HT1080 (cell line): ENCODE measurements at places on chromosomes 7 and 10.

GRCh38 chr7:28627263-28627653, 214.9 kb downstream of the CREB5 start:
- no peak for DNase-seq

- DNase-seq = peak; percentile 77
These were observed 155.7 kb downstream of the PTPRN2 start for GRCh38 chr7:158431941-158432347.

- peak; percentile 61 for DNase-seq
These were observed 60.8 kb upstream of the NAMPT start for GRCh38 chr7:106345421-106346166.

- no peak for DNase-seq
These were observed 9.1 kb downstream of the SEM1 start for GRCh38 chr7:96700516-96700915.

- DNase-seq = peak; percentile 55
These were observed 1.4 kb upstream of the LCOR start for GRCh38 chr10:96830511-96831199.

- peak; percentile 71 for DNase-seq
These were observed 6.5 kb downstream of the FZD8 start for GRCh38 chr10:35635576-35635975.

DNA sequence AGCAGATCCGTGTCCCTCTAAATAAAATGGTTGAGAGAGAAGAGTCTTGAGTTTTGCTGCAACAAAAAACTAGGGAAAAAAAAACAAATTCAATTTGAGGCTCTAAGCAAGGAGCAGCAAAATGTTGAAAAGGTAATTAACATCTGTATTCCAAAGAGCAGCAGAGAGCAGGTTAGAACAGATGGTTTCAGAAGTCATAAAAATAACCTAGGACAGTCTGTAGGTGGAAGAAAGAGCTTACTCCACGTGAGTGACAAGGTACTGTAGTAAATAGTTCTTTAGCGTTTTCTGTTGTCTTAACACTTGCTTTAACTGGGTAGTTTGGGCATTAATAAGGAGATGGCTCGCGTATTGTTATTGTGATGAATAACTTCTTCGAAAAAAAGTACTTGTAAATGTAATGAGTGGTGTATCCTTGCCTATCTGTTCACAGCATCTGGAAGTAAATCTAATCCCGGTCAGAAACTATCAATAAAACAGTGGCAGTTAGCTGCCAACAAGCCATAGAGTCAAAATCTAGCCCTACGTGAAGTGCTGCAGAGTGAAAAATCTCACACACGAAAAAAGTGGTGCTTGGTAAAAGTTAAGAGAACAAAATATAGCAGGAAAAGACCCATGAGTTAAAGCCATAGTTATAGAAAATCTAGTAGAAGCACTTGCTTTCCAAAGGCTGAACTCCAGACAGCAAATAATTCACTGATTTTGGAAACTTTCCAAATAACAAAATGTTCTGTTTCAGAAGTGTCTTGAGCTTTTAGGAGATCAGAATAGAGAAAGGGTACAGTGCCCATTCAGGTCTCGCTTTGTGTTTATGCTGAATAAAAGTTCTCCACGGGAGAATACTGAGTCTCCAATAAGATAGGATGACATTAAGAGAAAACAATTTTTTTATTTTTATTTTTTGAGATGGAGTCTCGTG, 49.3 kb upstream of the PARD3 start:
- no peak for DNase-seq

GRCh38 chr7:138980563-138981291, 462 bp downstream of the KIAA1549 start:
- DNase-seq = peak; percentile 6

GRCh38 chr7:25424113-25424512, 195.8 kb upstream of the NPVF start:
- DNase-seq = no peak

DNA sequence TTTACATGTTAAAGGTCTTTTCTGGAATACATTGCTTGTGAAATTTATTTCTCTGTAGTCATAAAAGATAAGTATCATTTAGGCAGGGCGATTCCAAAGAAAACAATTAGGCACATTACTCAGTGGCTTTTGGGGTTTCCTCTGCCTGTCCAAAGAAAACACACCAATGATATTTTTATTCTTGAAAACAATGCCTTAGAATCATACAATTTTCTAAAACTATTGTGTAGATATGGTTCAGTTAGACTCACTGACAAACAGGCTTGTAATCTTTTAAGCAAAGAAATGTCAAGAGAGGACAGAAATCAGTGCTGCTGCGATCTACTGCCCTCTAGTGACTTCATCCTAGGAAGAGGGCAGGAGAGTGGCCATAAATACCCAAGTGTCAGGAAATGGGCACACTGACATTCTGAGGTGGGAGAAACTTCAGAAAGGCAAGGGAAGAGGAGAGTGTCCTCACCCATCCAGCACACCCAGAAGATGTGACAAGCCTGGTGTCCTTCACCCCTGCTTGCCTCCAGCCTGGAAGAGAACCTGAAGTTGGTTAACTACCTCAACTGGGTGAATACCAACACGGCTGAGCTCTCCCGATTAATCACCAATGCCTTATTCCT, 120.5 kb downstream of the GALNT11 start:
- peak; percentile 36 for DNase-seq

DNA sequence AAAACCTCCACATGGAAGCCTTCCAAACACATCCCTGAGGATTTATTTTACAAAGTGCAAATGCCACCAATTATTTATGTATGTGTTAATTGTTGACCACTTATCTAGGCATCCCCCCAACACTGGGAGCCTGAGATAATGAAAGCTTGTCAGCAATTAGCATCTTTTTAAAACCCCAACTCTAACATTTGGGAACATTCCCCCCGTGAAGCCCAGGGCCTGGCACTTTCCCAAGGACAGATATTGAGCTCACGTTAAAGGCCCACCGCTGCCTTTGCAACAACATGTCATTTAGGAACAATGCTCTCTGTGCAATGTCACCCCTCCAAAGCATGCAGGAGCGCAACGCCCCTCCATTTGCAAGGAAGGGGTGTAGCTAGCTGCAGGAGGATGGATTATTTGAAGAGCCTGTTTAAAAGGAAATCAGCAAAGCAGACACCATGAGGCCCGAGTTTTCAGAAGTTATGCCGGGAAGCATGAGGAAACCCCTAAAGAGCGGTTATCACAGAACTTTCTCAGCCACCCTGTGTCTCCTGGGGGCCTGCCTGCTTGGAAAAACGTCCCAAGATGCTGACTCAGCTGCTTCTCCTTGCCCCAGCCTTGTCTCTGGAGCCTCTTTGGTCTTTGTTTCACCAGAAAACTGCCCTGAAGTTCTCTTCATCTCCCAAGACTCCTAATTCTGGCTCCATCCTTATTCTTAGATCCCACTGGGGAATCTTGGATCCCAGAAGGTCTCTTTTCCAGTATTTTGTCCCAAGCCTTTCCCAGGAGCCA, 444.1 kb downstream of the GRID1 start:
- DNase-seq = no peak

GRCh38 chr7:115533785-115534184, 496.8 kb downstream of the TFEC start:
- no peak for DNase-seq

GRCh38 chr7:93365341-93365740, 133.2 kb downstream of the VPS50 start:
- DNase-seq = no peak

DNA sequence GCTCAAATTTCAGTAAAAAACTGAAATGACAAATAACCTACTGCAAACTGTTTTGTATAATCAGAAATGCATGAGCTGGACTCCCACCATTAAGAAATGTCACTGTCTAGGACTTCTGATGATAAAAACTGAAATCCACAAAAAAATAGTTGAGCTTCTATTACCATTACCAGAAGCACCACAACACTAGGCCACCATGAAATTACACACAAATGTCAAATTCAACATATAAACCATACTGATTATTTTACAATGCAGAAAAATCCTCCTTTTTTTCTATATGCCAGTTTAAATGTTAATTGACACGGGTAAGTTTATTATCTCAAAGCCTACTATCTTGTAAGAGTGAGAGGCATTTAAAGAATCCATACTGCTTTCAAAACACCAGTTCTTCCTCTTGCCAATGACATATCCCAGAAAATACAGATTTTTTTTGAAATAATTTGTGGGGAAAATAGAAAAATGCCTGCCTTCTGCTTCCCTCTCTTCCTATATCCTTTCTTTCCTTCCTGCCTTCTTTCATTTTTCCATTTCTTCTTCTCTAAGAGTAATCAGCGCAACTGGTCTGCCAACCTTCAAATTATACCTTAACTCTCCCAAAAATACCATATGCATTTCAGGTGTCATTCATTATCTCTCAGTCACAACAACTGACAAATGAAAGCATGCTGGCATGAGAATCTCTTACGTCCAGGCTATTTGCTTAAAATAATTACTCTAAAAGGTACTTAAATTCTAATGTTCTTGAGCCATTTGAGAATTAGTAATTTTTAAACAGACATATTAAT, 12.3 kb downstream of the PDK4 start:
- DNase-seq = no peak

DNA sequence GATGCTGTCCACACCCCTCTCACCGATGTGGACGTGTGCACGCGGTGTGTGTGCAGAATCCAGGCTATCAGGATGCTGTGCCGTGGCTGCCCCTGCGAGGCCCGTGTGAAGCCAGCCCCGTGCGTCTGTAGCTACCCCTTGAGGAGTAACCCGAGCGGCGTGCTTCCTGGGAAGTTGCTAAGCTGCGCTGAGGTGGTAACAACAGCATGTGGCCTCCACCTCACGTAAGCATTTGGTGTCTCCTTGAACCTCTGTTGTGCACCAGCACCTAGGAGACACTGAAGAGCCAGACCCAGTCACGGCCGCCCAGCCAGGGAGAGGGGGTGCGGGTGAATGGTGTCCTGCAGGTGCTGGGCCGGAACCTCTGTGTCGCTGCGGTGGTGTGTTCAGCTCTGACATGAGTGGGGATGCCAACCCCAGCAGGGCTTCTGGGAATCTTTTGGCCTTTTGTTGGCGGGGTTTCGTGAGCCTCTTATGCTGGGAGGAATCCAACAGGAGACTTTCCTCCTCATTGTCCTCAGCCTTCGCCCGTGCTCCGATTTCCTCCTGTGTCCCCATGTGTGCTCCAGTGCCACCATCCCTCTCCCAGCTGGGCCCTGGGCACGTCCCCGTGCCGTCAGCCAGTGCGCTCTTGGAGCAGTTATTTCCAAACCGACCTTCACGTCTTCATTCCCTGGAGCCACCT, 60.4 kb downstream of the DNAJB6 start:
- no peak for DNase-seq

DNA sequence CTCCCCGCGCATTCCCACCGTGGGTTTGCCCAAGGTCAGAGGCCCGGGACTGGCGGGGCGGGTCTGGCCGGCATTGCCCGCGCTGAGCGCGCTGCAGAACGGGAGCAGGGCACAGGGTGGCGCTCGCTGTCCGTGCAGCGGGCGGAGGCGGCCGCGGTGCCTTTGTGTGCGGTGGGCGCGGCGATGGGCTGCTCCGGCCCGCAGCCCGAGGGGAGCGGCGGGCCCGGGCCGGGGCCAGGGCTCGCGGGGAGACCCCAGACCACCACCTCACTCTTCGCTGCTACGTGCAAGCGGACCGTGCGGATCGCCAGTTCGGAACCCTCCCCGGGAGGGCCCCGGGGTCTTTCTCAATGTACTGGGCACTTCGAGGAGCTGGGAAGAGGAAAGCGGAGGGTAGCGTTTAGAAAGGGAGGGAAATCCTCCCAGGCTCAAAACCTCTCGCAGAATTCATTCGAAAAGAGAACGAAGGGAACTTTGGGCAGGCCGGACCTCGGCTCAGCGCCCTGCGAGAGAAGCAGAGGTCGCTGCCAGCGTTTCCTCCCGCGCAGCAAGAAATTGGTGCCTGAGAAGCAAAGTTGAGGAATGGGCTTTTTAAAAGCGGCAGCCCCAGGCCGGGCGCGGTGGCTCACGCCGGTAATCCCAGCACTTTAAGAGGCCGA, 8.5 kb downstream of the SP8 start:
- no peak for DNase-seq

DNA sequence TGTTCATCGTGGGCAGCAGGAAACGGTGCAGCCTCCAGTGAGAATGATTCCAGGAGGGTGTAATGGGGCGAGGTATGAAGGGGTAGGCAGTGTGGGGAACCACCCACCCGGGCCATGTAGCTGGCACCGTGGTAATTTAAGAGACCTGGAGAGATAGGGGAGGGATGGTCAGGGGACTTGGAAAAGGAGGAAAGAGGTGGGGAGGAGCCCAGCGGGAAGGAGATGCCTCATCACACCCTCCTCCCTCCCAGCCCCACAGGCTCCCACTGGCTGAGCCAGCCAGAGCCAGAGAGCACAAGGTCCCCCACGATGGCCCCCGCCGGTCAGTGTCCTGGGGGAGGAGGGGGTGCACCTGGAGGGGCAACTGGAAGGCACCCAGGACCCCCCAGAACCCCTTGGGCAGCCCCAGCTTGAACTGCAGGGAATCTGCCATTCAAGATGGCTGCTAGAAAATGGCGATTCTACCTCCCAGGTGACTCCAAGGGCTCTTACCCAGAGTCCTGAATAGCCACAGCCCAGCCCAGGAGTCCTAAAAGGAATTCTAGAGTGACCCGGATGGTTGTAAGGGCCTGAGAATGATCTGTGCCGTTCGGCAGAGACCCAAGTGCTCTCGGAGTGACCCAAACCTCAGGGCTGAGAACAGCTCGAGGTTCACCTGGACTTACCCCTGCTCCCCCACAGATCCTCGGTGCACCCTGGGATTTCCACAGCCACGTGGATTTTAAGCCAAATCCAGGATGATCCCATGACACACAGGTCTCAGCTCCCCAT, 28.8 kb downstream of the CALML3 start:
- DNase-seq = no peak

- DNase-seq = no peak
These were observed 60.7 kb downstream of the ZNF783 start for GRCh38 chr7:149322737-149323136.

GRCh38 chr10:17445400-17445998, 8.9 kb downstream of the ST8SIA6 start:
- DNase-seq = no peak

DNA sequence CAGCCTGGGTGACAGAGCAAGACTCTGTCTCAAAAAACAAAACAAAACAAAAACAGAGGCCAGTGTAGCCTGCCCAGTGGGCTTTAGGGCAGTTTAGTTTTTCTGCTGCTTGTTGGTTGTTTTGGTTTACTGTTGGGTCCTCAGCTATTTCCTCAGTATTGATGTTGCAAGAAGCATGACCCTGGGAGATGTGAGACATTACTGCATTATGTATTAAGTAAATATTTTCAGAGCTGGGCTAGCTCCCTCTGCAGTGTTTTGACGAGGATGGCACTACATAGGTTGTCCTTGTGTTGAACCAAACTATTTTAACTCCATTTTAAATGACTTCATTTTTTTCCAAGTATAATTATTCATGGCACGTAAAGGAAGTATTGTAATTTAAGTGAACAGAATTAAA, 4.8 kb downstream of the AKAP9 start:
- DNase-seq = no peak

DNA sequence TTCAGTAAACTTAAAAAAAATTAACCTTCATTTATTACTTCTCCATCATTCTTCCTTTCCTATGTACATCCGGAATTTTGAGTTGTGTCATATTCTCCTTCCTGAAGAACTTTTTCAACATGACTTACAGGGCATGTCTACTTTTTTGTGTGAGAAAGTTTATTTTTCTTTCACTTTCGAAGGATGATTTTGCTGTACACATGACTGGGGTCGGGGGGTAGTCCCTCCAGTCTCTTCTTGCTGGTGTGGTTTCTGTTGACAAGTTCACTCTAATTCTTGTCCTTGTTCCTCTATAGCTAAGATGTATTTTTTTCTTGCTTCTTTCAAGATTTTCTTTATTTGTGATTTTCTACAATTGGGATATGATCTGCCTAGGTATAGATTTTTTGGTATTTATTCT, 55.8 kb downstream of the INPP5A start:
- DNase-seq = no peak
